ENCODE measurements at places on chromosomes 7 and 10. TPM values are rescaled to one million over a fixed set of nuclear protein-coding genes. Genes with fewer than 3 reads are reported as not detected.

The FOXI2 gene
- total RNA-seq, result not detected

The KDM7A gene
- 12.5 TPM for total RNA-seq

The DRGX gene
- total RNA-seq, result not detected

The BAMBI gene
- 0.16 TPM for total RNA-seq

The KCP gene
- total RNA-seq, result not detected
